ENCODE measurements at places on chromosomes 11 and 22.
A peak's percentile ranks its signal among the peaks of the same experiment; 100 is the strongest.

DNA sequence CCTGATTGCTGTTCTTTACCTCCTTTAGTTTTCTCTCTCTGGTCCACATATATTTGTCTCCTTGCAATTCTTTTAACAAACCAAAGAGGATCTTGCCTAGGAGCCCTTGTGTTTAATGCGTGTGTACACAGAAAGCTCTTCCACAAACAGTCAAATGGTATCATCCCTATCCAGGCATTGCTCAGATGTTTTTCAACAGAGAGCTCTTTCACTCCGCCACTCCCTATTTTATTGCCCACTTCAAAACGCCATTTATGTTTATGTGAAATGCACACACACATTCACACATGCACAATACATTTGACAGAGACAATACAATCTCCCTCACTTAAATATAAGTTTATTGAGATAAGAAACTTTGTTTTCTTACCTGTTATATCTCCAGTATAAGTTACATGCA lies 4.7 kb downstream of the OR5AP2 start:
- DNase-seq: no peak

- no peak for DNase-seq
Observed at GRCh38 chr11:113446938-113447337, 28.3 kb downstream of the DRD2 start.

DNA sequence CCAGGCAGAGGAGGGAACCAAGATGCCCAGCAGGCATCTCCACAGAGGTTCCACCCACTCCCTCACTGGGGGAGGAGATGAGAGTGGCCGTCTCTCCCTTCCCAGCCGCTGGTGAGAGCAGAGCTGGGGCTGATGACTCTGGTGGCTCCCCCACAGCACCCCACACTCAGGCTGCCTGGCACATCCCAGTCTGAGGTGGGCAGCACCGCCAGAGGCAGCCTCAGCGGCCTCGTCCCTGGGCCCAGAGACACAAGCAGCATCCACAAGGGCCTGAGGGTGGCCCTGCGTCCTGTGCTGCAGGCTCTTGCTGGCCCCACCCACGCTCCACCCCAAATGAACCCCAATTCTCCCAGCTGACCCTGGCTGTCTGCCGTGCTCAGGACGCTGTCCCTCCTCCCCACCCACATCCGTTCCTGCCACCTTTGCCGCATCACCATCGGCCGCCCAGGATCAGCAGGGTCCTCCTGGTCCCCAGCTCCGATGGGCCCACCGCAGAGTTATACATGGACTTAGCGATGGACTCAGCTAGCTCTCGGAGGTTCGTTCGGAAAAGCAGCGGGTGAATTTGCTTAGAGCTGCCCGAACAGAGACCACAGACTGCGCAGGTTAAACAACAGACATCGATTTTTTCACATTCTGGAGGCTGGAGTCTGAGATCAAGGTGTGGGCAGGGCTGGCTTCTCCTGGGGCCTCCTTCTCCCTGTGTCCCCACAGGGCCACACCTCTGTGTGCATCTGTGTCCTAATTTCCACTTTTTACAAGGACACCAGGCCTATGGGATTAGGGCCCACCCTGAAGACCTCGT lies 20.2 kb upstream of the CTSD start:
- no peak for DNase-seq

GRCh38 chr11:36273110-36273509 lies 16.1 kb downstream of the COMMD9 start:
- DNase-seq: no peak

DNA sequence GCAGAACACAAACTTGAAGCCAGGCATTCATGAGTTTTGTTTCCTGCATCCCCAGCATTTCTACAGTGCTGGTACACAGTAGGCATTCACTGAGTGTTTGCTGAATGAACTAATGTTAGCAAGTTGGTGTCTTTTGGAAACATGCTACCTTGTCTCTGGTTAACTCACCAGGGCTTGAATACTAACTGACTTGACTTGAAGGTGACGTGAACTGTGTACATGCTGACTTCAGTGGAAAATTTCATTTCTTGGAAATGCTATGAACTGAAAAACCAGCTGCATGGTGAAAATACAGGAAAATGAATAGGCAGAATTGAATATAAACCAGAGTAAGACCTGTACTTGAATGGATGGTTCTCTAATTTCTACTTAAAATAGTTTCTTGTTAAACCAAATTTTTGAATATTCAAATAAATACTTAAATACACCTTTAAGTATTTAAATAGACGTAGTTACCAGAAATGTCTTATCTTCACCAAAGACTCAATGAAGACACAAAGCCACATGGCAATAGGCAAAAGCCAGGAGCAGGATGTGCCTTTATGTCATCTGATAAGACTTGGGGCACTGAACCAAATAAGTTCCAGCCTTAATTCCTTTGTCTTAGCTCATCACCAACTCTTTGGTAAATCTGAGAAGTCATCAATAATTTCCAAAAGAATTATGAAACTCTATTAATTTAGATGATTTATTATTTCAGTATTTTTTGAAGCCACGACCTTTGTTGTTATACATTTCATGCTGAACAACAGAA lies 39.7 kb upstream of the POU2AF2 start:
- no peak for DNase-seq

- no peak for DNase-seq
Observed at GRCh38 chr11:1791912-1792311, 28.2 kb upstream of the CTSD start.

DNA sequence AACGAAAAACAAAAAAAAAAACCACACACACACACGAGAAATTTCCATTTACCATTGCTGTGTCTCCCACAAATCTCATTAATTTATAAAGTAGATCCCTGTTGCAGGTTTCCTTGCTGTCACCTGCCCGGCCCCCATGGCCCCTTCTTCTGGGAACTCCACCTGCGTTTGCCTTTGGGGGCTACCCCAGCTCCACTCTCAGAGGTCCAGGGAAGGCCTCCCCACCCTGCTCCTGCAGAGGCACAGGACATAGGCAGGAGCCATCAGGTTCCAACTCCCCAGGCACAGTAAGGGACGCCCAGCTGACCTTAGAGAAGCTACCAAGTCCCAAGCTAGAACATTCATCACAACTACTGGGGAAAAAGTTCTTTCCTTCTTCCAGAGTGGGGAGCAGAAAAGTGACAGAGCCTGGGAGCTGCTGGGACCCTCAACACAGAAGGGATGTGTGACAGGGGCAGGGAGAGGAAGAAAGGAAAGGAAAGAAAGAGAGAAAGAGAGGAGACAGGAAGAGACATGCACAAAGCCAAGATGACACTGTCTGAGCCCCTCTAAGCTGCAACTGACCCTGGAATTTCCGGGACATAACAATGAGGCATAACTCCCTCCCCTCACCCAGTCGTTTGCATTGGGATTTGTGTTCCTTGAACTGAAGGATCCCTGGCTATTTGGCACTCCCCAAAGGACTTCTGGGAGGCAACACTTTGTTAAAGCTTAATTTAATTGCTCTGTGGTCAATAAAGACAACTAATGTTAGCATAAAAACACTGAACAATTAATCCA lies 175.7 kb downstream of the SHANK2 start:
- DNase-seq: no peak

DNA sequence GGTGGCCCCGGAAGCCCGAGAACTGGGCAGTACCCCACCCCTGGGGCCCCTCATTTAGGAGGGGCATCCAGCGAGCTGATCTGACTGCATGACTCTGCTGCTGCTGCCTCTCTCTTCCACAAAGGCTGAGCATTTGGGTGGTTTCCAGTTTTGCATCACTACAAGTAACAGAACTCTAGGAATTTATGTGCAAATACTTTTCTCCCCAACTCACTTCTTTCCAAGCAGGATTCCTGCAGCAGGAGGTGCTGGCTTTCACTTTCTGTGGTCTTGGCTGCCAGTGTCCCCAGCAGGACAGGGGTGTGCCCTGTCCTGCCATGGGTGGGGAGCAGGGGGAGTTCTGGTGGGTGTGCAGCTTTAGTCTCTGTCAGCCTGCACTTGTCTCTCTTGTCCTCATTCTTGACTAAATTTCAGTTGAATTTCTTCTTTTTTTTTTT lies 21.2 kb downstream of the UPB1 start:
- peak; percentile 89 for DNase-seq

Measured in amniotic stem cell (primary cell).